Thymus (tissue), 14 donors: ENCODE measurements at places on chromosomes 13 and 19. TPM values are rescaled to one million over a fixed set of nuclear protein-coding genes. Genes with fewer than 3 reads are reported as not detected.
A peak's percentile ranks its signal among the peaks of the same experiment; 100 is the strongest.

- peaks cover 4% of the 10 kb centered on the region for H3K27me3 ChIP-seq
- no peak overlapping the region for H3K27ac ChIP-seq
- H3K4me3 ChIP-seq = no peak overlapping the region
Observed at GRCh38 chr19:31332096-31332495, 17.1 kb downstream of the TSHZ3 start.

DNA sequence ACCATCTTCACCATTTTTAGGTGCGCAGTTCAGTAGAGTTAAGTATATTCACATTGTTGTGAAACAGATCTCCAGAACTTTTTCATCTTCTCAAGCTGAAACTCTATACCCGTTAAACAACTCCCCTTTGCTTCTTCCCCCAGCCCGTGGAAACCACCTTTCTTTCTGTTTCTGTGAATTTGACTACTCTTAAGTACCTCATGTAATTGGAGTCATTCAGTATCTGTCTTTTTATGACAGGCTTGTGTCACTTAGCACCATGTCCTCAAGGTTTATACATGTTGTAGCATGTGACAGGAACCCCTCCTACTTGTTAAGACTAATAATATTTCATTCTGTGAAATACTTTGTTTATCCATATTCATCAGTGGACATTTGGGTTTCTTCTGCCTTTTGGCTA is 52.8 kb downstream of the TNFRSF19 start:
- no peaks in the 10 kb centered on the region for H3K27me3 ChIP-seq
- no peak for DNase-seq
- H3K36me3 ChIP-seq = no peaks in the 10 kb centered on the region
- no peak overlapping the region for H3K4me3 ChIP-seq

DNA sequence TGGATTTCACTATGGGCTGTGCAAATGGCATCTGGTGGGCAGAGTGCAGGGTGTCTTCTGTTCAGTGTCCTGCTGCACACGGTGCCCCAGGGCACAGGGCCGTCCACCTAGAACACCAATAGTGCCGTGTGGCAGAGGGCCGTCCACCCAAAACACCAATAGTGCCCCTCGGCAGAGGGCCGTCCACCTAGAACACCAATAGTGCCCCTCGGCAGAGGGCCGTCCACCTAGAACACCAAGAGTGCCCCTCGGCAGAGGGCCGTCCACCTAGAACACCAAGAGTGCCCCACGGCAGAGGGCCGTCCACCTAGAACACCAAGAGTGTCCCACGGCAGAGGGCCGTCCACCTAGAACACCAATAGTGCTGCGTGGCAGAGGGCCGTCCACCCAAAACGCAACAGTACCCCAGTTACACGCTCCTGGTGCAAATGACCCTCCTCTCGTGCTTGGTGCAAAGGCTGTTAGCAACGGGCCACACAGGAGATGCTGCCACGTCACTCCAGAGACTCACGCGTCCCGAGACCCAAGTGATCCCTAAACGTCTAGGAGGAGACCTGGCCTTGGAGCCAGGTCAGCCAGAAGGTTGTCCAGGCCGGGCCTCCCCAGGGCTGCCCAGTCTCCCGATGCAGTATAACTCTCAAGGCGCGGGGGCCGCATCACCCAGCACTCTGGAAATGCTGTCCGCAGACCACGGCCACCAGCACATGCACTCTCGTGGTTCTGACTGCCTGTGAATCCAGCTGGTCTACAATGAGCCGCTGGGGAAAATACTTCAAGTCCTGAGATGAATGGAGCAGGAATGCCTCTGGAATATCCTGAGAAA is 51.5 kb downstream of the RASA3 start:
- no peaks in the 10 kb centered on the region for H3K36me3 ChIP-seq
- no peak for DNase-seq
- no peak overlapping the region for H3K27ac ChIP-seq
- no peak overlapping the region for H3K4me3 ChIP-seq
- H3K27me3 ChIP-seq = no peaks in the 10 kb centered on the region

DNA sequence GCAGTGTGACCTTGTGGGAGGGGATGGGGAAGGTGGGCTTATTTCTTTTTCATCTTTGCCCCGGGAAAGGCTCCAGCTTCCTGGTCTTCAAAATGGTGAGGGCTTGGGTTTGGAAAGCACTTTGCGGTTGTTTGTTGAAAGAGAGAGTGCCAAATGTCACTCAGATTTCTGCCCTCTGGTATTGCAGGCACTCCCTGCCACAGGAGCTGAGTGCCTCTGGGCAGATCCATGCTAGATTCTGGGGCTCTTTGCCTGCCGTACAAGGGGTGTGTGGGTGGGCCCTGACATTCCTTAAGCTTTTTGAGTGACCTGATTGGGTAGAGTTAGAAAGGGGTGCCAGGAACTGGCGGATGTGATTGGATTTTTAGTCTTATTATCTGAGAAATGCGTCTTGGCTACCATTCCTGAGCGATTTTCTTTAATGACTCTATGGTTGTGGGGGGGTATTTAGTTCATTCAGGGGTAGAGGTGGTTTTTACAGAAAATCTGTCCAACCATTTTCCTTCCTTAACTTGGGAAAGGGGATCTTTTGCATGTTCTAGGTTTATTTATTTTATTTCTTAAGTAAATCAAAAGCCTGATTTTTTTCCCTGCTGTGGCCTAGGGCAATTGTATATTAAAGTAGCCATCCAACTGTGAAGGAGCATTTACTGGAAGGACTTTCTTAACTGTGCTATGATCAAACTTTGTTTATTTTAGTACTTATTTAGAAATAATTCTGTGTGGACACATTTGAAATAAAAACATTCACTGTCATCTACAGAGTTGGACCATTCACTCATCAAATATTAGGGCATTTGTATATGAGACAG is 3.2 kb downstream of the ARHGAP35 start:
- DNase-seq = no peak
- H3K4me3 ChIP-seq = no peak overlapping the region
- H3K4me1 ChIP-seq = peaks cover 53% of the 10 kb centered on the region
- H3K27ac ChIP-seq = no peak overlapping the region

DNA sequence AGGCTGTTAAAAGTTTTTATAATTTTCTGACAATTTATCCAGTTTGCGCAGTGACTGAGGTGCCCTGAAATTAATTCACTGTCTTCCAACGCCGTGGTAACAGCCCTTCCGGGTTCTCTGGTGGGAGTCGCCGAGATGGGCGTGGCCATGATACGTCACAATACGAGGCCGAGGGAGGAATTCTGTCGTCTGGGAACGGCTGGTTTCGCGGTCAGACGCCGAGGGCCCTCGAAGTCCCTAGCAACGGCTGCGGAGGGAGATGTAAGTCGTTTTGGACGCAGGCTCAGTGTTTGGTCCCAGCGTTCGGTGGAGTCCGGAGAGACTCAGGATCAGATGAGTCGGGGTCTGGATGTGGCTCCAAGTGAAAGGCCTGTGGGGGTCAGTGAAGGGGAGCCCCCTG is 21.7 kb downstream of the ZNF613 start:
- no peaks in the 10 kb centered on the region for H3K4me1 ChIP-seq
- H3K27me3 ChIP-seq = no peaks in the 10 kb centered on the region
- no peak for DNase-seq
- no peak overlapping the region for H3K27ac ChIP-seq
- H3K4me3 ChIP-seq = no peak overlapping the region

DNA sequence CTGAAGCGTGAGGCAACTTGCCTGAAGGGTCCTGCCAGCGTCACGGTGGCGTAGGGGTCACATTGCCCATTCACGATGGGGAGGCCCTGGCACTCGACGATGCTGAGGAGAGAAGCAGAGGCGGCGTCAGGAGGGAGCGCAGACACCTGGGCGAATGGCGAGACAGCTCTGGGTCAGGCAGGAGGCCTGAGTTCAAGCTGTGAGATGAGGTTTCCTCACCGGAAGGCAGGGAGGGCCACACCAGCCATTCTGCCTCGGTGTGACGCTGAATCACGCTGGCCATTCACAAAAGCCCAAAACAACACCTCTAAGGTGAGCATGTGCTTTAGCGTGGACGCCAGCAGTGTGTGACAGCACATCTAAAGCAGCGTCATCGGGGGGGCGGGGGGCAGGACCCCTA is 54.0 kb upstream of the C13orf46 start:
- H3K27ac ChIP-seq = no peak overlapping the region
- no peaks in the 10 kb centered on the region for H3K27me3 ChIP-seq
- DNase-seq = no peak
- peaks cover 64% of the 10 kb centered on the region for H3K36me3 ChIP-seq
- H3K4me3 ChIP-seq = no peak overlapping the region
- no peaks in the 10 kb centered on the region for H3K4me1 ChIP-seq

DNA sequence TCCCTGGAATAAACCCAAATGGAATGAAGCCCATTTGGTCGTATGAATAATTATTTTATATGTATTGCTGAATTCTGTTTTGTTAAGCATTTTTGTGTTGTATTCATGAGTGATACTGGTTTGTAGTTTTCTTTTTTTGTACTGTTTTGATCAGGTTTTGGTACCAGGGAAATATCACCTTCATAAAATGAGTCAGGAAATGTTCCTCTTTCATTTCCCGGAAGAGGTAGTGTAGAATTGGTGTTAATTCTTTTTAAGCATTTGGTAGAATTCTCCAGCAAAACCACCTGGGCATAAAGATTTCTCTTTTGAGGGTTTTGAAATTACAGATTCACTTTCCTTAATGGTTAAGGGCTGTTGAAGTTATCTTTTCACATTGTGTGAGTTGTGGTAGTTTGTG is 13.3 kb downstream of the SPATA13 start:
- H3K4me3 ChIP-seq = no peak overlapping the region
- no peak overlapping the region for H3K27ac ChIP-seq
- H3K27me3 ChIP-seq = no peaks in the 10 kb centered on the region
- H3K36me3 ChIP-seq = no peaks in the 10 kb centered on the region

DNA sequence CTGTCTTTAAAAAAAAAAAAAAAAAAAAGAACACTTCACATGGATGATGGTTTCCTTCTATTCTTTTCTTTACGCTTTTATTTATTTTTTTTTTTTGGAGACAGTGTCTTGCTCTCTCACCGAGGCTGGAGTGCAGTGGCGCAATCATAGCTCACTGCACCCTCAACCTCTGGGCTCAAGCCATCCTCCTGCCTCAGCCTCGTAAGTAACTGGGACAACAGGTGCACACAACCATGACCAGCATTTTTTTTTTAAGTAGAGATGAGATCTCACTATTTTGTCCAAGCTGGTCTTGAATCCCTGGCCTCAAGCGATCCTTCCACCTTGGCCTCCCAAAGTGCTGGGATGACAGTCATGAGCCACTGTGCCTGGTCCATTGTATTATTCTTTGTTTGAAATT is 24.3 kb downstream of the ANKRD27 start:
- H3K4me3 ChIP-seq = no peak overlapping the region
- no peak overlapping the region for H3K27ac ChIP-seq
- DNase-seq = no peak
- H3K36me3 ChIP-seq = peaks cover 21% of the 10 kb centered on the region
- no peaks in the 10 kb centered on the region for H3K27me3 ChIP-seq

DNA sequence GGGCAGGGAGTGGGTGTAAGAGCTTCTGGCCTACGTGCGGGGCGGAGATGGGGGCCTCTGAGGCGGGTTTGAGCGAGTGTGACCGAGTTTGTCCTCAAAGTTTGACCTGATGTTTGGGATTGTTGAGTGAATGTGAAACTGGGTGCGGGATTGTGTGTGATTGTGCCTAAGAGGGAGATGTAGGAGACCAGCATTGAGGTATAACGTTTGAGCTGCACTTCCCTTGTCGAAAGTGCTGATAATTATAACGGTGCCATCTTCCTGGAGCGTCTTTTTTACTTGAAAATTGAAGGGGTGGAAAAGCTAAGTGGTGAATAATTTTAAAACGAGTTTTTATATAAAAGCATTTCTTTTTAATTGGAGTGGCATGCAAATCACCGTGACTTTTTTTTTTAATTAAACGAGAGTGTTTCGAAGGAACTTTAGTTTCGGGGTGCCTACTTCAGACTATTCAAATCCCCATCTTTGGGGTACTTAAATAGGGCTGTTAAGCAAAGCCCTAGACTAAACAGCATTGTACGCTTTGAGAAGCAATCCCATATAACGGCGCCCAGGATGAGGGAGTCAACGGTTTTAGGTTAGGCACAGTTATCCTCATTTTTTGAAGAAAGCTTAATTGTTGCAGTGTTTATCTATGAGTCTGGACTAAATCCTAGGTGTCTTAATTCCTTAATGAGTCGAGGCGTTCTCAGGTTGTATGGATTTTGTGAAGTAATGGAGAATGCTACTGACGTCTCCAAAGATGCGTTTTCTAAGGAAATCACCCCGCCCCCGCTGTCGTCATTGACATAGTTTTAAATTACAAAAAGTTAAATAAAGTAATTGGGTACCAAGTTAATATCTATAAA is 594 bp downstream of the ZNF146 start:
- no peaks in the 10 kb centered on the region for H3K27me3 ChIP-seq
- H3K4me3 ChIP-seq = peak overlapping the region; percentile 74
- peaks cover 10% of the 10 kb centered on the region for H3K4me1 ChIP-seq
- DNase-seq = no peak
- peaks cover 7% of the 10 kb centered on the region for H3K36me3 ChIP-seq

DNA sequence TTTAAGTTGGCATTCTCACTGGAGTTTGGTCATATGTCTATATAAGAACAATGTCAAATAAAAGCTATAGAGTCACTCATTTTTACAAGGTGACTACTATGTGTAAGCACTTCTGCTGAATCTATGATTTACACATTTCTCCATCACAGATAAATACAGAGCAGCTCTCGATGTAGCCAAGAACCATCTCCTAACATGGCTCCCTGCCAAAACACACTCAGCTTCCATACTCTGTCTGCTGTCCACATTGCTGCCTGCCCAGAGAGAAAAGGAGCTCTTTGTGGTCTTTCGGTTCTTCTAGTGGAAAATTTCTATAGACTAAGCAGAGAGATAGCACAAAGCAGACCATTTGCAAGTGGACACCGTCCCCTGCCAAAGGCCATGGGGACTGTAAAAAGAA is 190.9 kb upstream of the KLF12 start:
- H3K27me3 ChIP-seq = no peaks in the 10 kb centered on the region
- no peak overlapping the region for H3K4me3 ChIP-seq
- H3K4me1 ChIP-seq = no peaks in the 10 kb centered on the region
- H3K27ac ChIP-seq = no peak overlapping the region
- no peak for DNase-seq

OR7A10 gene
- not detected for total RNA-seq

ZNF541 gene
- 0.14 TPM for total RNA-seq

CERS1 gene
- 0.28 TPM for total RNA-seq

IFNL1 gene
- total RNA-seq = not detected

ZNF66 gene
- 6.1 TPM for total RNA-seq
